ENCODE measurements at places on chromosomes 3 and 15.

GRCh38 chr3:189286188-189286587, 114.4 kb downstream of the TPRG1 start:
- DNase-seq: no peak

- no peak for DNase-seq
Observed at GRCh38 chr3:115627180-115628074, 4.1 kb downstream of the GAP43 start.

DNA sequence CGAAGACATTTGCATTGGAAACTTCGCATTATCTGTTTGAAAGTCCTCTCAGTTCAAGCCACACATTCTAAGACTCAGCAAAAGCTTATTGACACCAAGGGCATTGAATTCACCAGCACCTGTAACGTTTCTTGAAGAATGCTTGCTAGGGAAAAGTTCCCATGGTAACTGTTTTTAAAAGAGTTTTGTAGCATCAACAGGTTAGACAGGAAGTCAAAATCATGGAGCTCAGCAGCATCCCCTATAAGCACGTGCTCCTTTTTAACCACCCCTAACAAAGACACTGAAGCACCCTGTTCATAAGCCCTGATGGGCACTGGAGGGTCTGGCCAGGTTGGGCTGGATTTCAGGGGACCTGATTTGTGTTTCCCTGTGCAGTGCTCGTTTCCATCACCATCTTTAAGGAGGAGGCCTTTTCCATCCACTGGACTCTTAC, 229.7 kb upstream of the BHLHE40 start:
- DNase-seq: no peak

DNA sequence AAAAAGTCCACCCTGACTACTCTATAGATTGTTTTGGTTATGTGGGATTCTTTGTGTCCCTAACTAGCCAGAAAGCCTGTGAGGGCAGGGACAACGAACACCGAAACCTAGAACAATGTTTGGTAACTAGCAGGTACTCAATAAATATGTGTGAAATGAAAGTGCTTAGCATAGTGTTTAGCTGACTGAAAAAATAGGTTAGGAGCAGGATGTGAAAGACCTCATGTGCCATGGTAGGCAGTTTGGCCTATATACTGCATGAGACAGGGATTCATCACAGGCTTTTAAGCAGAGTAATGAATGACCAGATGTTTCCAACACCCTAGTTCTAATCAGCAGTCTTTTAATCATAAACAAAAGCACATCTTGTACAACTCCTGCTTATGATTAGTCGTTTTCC, 64.2 kb downstream of the MYO5A start:
- DNase-seq: peak; percentile 50

- DNase-seq: no peak
Observed at GRCh38 chr3:186021673-186022362, 84.0 kb upstream of the TRA2B start.

DNA sequence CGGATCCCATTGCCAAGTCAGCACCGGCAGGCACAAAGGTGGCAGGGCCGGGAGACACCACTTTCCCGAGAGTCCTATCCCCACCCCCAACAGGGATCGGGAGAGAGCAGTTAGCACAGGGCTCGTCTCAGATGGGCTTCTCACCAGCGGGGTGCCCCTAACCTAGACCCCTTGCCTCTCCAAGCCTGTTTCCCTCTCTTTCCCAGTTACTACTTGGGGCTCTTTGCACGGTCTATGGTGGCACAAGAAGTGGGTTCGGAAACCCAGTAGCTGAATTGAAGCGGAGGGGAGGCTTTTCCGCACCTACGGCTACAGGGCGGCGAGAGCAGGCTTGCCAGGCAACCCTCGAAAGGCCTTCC, 383 bp upstream of the EFCC1 start:
- DNase-seq: no peak
